ENCODE measurements at places on chromosomes 7 and 10. TPM values are rescaled to one million over a fixed set of nuclear protein-coding genes. Genes with fewer than 3 reads are reported as not detected.

GRCh38 chr7:48312151-48312550 is 140.9 kb downstream of the ABCA13 start:
- no peaks in the 10 kb centered on the region for H3K36me3 ChIP-seq
- no peak overlapping the region for H3K27ac ChIP-seq
- no peaks in the 10 kb centered on the region for H3K27me3 ChIP-seq
- DNase-seq: no peak

DNA sequence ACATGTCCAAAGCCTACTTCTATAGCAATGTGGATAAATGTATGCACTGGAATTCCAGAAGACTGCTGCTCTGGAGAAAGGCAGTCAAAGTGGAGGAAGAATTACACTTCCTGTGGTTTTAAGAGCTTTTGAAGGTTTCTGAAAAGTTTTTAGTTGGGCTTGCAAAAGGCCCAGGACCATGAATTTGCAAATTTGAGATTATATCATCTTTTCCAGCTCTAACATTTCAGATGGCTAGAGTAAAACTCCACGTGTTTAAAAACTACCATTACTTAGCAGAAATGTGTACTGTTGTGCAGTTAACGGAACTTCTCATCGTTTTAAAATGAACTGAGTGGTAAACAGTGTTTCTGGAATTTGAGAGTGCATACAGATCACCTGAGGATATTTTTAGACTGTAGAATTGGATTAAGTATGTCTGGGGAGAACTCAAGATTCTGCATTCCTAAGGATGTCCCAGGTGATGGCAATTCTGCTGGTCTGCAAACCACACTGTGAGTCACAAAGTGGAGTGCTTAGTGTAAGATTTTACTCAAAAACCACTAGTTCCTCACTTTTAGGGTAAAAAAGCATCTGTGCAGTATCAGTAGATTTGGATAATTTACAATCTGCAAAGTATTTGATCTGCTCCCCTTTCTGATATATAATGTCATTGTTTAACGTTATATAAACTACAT is 32.9 kb upstream of the CCDC71L start:
- H3K27ac ChIP-seq: no peak overlapping the region
- H3K36me3 ChIP-seq: no peaks in the 10 kb centered on the region
- H3K4me3 ChIP-seq: no peak overlapping the region
- peak; percentile 41 for DNase-seq
- no peaks in the 10 kb centered on the region for H3K4me1 ChIP-seq
- no peaks in the 10 kb centered on the region for H3K27me3 ChIP-seq

GRCh38 chr10:47063858-47064257 is 152.6 kb downstream of the PTPN20 start:
- peaks cover 8% of the 10 kb centered on the region for H3K4me1 ChIP-seq
- peaks cover 15% of the 10 kb centered on the region for H3K27me3 ChIP-seq
- no peak for DNase-seq
- H3K4me3 ChIP-seq: no peak overlapping the region
- no peaks in the 10 kb centered on the region for H3K36me3 ChIP-seq
- no peak overlapping the region for H3K27ac ChIP-seq

HOXA7 gene
- total RNA-seq: 0.18 TPM

YAE1 gene
- total RNA-seq: 37.8 TPM

GRID2IP gene
- not detected for total RNA-seq

HYCC1 gene
- total RNA-seq: 78.3 TPM

Measured in IMR-90 (cell line).